CD4-positive, CD25-positive, alpha-beta regulatory T cell (primary cell): ENCODE measurements at places on chromosomes 3 and 15. TPM values are rescaled to one million over a fixed set of nuclear protein-coding genes. Genes with fewer than 3 reads are reported as not detected.

- no peak for DNase-seq
Measured at GRCh38 chr3:180563406-180563805, 38.6 kb upstream of the TTC14 start.

- DNase-seq: no peak
Measured at GRCh38 chr3:15645740-15646501, 44.4 kb downstream of the BTD start.

DNA sequence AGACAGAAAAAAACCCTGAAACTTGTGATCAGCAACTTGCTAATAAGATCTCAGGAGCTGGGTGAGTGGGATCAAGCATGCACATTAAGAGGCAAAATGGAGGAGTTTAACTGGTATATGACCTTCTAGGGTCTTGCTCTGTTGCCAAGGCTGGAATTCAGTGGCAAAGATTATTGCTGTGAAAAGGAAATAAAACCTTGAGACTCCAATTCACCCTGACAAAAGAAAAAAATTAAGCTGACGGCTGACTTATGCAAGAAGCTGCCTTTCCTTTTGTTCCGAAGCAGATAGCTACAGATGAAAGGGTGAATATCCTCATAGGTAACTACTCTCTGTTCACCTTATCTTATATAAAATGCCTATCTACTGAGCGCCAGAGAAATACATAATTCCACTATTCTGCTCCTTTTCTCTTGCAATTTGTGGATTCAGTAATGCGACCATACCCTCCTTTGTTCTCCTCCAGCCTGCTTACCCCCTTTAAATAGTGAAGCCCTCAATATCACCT, 68.9 kb downstream of the HERC1 start:
- no peak for DNase-seq

- no peak for DNase-seq
Measured at GRCh38 chr3:39473452-39474125, 6.1 kb downstream of the MOBP start.

- no peak for DNase-seq
Measured at GRCh38 chr3:51343918-51344687, 41.0 kb upstream of the MANF start.

GRCh38 chr3:98596541-98597500, 3.4 kb upstream of the CPOX start:
- no peak for DNase-seq

- DNase-seq: no peak
Measured at GRCh38 chr3:185934174-185934557, 3.6 kb downstream of the TRA2B start.

DNA sequence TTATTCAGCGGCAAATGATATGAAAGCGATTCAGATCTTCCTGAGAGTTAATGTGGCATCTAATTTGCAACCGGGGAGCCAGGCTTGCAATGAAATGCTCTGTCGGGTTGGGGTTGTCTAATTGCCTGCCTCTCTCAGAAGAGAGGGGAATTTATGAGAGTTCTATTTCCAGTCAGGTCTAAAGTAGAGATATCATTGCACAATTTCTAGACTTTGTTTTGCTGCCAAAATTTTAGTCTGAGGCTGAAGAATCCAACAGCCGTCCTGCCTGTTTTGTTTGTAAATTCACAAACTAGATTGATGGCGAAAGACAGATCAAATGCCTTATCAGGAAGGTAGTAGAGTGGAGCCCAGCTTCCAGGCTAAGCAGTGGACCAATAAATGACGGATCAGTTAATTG, 610 bp downstream of the LIPC start:
- DNase-seq: no peak

DNA sequence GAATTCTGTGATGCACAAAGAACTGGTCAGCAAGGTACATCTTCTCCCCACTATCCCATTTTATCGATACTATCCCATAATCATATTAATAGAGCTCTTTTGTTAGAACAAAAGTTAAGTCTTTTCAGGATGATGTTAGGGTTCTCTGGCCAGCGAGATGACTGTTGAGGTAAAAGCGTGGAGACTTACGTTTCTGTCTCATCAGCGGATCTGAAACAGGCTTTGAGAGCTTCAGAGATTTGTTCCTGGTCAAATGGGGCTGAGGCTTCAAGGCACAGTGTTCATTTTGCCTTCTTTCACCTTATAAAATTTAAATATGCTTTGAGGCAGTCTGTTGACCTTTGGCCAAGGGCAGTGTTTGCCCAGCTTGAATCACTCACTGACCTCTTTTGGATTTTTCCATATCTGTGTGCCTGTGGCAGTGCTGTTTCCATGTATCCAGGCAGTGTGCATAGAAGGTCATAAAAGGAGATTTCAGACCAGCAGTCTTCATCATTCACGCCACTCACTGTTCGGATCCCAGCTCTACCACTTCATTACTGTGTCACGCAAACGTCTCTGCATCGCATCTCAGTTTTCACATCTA, 3.1 kb downstream of the ADAMTSL3 start:
- DNase-seq: no peak

DNA sequence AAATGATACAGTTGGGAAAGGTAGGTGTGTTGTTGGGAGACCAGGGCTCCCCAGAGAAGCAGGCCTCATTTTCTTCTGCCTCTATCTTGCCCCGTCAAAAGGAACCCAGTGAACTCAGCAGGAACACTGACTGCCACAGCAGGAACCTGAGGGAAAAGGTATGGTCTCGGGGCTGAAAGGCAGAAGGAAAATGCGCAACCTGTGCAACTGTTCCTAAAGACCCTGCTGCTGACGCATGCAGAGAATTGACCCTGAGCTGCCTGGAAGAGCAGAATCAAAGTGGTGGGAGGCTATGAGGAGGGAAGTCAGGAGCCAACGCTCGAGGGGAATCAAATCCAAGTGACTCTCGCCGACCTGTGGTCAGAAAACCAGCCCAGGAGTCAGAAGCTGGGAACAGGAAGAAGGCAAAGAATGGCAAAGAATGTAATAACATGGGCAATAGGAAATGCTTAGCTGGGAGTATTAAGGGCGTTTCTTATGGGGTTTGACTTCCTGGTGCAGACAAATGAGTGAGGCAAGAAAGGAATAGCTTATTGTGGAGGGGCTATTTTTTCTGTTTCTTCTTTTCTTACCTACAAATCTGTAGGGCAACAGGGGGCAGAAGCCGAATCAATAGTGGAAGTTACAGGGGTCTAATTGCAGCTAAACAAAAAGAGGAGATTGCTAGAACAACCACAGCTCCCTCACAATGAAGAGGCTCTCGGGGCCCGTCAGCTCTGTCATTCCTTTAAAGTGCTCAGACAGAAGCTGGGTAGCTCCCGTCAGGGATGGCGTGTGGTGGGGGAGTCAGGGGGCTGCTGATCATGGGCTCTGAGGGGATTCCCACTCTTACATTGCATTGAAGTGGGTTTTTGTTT, 65.4 kb upstream of the DLG1 start:
- no peak for DNase-seq

DNA sequence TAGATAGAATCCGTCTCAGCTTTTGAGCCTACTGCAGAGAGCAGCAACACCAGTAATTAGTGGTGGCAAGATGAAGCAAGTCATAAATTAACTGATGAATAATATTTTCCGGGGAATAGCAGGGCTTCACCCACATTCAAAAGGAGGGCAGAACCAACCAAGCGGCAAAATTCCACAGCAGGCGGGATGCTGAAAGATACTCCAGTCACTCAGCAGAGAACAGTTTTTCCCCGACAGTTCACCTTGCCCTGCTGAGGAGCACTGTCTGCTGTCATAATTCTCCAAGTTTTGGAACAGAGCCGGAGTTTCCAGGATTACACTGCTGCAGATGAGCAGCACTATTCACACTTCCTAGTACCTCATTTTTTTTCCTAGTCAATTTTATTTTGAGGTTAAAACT, 274.7 kb downstream of the CD47 start:
- DNase-seq: no peak

DNA sequence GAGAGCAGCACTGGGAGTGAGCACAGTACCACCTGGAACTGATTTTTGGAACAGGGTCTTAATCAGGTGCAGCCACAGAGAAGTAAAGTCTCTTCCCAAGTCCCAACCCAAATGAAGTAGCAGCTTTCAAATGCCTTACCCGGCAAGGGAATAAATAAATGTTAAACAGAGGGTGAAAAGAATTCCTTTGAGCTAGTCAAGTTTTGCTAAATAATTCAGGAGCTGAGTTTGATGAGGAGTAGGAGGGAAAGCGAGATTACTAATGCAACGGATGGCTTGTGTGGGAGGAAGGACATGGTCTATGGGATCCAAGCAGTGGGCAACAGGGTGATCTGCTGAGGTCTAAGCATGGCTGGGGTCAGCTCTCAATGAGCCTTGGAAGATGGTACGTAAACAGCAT, 204.5 kb upstream of the ST8SIA2 start:
- no peak for DNase-seq

GRCh38 chr3:59006634-59007517, 42.9 kb downstream of the CFAP20DC start:
- DNase-seq: no peak

GRCh38 chr15:39631357-39631756, 50.5 kb downstream of the THBS1 start:
- DNase-seq: no peak

DNA sequence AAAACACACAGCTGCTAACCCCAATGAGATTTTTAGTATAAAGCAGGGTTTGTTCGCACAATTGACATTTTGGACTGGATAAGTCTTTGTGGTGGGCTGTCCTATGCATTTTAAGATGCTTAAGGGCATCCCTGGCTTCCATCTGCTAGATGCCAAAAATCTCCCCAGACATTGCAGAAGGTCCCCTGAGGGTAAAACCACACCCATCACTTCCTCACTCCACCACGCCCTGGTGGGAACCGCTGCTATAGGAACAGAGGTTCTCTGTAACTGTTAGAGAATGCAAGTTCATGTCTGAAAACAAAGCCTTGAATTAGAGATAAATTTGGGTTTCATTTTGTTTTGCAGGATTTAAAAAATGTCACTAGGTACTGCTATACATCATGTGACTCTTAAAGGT, 67.7 kb downstream of the ARHGEF26 start:
- DNase-seq: no peak

DNA sequence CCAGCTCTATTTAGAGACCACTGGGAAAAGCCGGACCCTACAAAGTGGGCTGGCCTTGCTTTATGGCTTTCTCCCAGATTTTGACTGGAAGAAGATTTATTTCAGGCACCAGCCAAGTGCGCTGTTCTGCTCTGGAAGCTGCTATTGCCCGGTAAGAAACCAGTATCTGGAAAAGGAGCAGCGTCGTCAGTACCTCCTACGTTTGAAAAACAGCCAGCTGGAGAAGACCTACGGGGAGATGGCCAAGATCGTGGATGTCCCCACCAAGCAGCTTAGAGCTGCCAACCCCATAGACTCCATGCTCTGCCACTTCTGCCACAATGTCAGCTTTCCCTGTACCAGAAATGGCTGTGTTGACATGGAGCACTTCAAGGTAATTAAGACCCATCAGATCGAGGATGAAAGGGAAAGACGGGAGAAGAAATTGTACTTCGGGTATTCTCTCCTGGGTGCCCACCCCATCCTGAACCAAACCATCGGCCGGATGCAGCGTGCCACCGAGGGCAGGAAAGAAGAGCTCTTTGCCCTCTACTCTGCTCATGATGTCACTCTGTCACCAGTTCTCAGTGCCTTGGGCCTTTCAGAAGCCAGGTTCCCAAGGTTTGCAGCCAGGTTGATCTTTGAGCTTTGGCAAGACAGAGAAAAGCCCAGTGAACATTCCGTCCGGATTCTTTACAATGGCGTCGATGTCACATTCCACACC, 60.9 kb downstream of the PXYLP1 start:
- no peak for DNase-seq

DNA sequence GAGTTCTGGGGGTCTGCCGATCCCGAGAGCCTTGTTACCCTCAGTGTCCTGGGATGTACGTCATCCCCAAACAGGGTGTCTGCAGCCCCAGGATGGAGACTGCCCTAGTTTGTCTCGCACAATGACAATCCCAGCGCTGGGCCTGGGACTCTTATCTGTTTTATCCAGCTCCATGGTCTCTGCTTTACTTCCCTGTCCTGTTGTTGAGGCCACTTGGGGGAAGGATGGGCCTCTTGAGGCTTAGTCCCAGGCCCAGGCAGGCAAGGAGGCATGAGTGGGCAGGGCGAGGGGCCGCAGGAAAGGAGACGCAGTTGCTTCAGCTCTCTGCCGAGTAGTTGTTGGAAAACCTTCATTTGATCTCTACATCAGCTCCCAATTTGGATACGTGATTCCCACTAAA, 17.4 kb downstream of the SMAD6 start:
- no peak for DNase-seq

GRCh38 chr15:90471126-90471525, 58.6 kb upstream of the CRTC3 start:
- DNase-seq: no peak

DNA sequence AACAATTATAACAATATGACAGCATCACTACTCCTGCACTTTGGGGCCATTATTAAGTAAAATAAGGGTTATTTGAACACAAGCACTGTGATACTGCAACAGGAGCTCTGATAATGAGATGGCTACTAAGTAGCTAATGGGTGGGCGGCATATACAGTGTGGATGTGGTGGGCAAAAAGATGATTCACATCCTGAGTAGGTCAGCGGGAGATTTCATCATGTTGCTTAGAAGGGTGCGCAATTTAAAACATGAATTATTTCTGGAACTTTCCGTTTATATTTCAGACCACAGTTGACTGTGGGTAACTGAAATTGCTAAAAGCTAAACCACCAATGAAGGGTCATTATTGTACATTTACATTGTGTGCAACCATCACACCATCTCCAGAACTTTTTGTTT, 42.3 kb downstream of the FBXO22 start:
- no peak for DNase-seq

DNA sequence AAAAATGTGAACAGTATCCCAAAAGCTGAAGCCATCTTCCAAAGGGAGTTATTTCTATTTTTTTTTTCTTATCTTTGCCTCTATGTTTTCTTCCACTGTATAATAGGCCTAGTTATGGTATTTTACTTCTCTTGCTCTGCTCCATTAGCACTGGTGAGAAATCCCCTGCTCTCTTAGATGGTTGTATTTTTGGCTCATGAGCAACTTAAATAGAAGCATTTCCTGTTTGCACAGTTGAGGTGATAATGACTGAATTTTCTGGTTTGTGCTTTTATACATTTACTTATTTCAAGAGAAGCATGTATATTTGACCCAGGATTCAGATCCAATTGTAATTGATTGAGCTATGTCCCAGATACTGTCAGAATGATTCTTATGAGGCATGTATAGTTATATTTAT, 61.6 kb upstream of the CD200R1L start:
- DNase-seq: no peak

- no peak for DNase-seq
Measured at GRCh38 chr3:187551416-187551815, 118.8 kb downstream of the SST start.

Gene FRMD5
- not detected for total RNA-seq

Gene ANKRD34C
- not detected for total RNA-seq

Gene ITIH3
- not detected for total RNA-seq

Gene FOXL2NB
- total RNA-seq: not detected

Gene COX17
- total RNA-seq: 34.1 TPM

Gene C2CD4A
- total RNA-seq: 0.17 TPM

Gene CORO2B
- total RNA-seq: not detected

Gene PRKCI
- 20.8 TPM for total RNA-seq

Gene MASP1
- total RNA-seq: not detected

Gene SLC51B
- not detected for total RNA-seq

Gene CD200R1
- 7.5 TPM for total RNA-seq
